Activated naive CD8-positive, alpha-beta T cell treated with anti-CD3 and anti-CD28 coated beads, Interleukin-2, amount 50 U/mL, for 24 hours (primary cell): ENCODE measurements at places on chromosomes 6 and 20.
A peak's percentile ranks its signal among the peaks of the same experiment; 100 is the strongest.

DNA sequence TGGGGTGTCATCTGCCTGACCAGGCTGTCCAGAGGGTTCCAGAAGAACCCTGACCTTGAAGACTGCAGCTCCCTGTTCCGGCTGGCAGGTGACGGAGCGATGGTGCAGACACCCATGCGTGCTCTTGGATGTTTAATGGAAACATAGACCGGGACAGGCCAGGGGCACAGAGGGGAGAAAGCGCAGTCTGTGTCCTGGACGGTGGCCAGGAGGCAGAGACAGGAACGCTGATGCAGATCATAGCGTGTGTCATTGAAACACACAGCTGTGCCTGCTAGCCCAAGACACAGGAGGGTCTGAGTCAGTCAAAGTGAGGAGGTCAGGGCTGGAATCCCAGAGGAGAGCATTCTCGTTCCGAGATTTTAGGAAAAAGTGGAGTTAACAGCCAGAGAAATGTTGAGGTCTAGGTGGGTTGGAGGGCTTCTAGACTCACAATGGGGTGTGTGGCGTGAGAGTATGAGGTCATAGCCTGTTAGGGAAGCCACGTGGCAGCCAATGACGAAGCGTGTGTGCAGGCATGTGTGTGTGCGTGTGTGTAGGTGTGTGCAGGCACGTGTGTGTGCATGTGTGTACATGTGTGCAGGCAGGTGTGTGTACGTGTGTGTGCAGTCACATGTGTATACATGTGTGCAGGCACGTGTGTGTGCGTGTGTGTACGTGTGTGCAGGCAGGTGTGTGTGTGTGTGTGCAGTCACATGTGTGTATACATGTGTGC, 167.0 kb downstream of the ERMARD start:
- no peak for DNase-seq

DNA sequence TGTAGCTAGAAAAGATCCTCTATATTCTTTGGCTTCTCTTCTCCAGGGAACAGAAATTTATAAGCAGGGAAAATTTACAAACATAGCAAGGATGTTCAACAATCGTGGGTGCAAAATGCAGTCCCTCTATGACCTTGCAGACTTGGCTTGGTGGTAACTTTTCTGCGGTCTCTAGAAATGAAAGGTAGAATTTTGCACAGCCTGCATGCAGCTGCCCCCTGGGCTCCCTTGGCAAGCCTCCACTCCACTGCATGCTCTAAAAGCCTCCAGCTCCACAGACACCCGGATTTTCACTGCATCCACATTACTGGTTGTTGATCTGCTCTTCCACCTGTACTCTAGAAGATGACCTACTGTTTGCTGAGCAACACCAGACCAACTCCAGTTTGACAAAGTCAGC, 236.5 kb upstream of the EYS start:
- DNase-seq, result no peak

DNA sequence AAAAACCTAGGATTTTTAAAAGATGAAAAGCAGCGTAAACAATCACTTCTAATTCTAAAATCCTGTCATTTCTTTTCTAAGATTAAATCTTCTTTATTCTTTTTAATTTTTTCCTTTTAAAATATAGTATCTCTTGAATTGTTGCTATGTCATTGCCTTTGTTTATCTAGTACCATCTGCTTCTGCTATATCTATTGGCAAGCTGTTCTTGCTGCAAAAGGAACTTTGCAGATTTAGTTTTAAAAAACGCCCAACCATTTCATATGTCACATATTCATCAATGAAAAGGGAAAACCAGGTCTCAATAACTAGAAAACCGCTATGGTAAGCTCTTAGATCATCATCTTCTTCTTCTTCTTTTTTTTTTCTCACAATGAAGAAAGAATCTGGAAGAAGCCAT, 11.5 kb upstream of the EEF1A1 start:
- no peak for DNase-seq

GRCh38 chr20:6058684-6059295, 4.9 kb upstream of the LRRN4 start:
- no peak for DNase-seq

GRCh38 chr6:124467366-124467765, 494.9 kb upstream of the RNF217 start:
- DNase-seq, result no peak

- no peak for DNase-seq
Measured at GRCh38 chr6:106279179-106279578, 46.4 kb downstream of the ATG5 start.

- DNase-seq, result no peak
Measured at GRCh38 chr6:111765763-111766162, 107.5 kb downstream of the FYN start.

GRCh38 chr20:62892348-62893304, 31.0 kb upstream of the TCFL5 start:
- DNase-seq, result no peak

DNA sequence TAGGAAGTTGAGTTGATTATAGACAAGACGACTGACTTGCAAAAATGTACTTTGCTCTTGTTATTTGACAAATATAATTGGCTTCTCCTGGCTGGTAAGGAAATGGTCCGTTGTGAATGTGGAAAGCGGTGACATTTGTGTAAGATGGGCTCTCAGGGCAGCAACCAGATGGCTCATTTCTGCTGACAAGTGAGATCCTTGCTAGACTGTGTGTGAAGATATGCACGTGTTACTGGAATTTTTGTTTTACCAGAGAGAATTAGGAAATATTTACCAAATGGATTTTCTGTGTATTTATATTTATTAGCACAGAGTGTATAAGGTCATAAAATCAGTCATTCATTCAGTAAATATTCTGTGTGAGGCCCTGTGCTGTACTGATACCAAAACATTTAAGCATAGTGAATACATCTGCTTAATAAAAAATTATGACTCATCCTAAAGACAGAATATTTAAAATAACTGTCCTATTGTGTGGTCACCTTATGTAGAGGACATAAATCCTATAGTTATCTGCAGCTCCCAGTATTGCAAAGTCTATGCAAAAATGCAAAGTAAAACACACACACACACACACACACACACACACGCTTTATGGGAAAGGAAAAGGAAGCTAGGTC, 109.9 kb upstream of the ASF1A start:
- no peak for DNase-seq

DNA sequence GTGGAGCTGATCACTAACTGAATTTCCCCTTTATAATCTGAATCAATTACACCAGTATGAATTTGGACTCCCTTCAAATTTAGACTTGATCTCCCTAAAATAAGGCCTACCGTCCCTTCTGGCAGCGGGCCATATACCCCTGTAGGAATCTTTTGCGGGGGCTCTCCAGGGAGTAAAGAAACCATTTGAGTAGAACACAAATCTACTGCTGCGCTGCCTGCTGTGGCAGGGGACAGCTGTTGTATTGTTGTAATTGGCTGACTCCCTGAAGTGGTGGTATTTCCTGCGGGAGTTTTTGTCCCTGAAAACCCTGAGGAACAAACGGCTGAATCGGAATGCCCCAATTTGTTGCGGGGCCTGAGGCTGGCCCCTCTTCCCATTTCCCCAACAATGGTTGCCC, 16.0 kb upstream of the PTCRA start:
- DNase-seq, result no peak

GRCh38 chr6:31187780-31188194, 17.3 kb upstream of the POU5F1 start:
- no peak for DNase-seq

DNA sequence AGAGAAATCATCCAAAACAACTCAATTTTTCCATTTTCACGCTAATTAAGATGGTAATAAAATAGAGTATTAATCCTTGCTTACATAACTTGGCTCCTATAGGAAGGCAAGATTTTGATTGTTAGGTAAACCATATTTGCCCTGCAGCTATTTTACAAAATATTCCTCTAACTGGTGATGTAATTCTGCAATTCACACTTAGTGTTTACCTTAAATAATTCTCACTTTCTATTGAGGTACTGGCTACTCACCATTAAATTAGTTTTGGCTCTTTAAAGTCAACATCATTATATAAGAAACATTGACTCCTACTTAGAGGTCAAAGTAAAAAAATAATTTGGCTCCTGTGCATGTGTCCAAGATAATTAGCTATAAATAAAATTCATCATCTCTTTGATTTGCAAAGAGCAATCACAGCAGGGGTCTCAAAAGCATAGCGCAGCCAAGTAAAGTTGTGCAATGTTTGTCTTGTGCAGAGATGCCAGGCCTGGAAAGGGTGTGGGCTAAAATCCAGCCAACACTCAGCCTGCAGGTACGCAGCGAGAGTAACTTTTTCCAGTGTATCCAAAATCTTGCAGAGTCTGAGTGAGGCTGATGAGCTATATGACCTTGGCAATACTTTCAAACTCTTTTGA, 501.2 kb downstream of the MMUT start:
- DNase-seq, result no peak

DNA sequence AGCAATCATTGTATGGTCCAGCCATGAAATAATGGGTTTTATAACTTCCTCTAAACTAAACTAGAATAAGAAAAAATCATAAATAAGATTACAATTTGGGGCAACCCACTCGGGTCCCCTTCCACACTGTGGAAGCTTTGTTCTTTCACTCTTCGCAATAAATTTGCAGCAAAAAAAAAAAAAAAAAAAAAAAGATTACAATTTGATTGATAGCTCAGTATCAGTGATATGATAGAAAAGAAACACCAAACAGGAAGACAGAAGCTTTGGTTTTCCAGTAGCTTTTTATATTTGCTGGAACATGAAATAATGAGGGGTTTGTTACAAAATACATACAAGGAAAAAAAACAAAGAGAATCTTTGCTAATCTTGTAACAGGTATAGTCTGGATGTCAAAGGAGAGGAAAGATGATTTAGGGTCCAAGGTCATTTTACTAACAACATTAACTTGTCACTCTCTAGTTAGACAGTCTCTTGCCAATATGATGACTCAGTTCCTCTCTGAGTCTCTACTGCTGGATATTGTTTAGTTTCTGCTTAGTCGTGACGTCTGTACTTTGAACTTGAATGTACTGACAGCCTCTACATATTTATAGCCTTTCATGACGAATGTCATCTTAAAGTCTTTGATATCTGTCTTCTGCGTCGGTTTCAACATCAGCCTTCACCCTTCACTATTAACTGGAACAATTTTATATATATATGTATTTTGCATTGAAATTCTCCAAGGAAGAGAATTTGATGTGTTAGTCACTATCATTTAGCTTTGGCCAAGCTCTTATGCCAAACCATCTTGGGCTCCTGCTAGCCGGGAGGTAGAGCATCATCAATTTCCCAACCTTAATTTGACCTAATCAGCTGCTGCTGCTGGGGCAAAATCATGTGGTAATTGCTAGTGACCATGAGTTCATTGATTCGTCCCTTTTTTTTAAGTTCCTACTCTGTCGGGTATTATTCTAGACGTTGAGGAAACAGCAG, 213.1 kb upstream of the STXBP5 start:
- DNase-seq, result no peak

DNA sequence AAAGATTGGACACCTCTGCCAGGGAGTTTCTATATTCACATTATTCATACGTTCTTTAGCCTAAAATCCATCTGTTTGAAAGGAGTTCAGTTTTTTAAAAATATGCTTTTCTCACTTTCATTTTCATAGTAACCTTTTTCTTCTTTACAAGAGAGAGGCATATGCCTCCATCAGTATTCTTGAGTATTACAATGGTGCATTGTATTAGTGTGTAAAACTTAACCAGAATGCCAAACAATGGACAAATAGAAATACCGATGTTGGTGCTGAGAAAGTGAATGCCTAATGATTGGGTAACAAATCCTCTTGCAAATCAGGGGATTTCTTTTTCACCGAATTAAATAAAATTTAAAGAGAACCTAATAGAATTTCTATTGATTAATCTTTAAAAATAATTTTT, 163.2 kb upstream of the LAMA2 start:
- DNase-seq, result no peak

- no peak for DNase-seq
Measured at GRCh38 chr20:48604426-48604825, 223.4 kb downstream of the PREX1 start.

GRCh38 chr6:147820520-147820919, 312.0 kb downstream of the SAMD5 start:
- no peak for DNase-seq

DNA sequence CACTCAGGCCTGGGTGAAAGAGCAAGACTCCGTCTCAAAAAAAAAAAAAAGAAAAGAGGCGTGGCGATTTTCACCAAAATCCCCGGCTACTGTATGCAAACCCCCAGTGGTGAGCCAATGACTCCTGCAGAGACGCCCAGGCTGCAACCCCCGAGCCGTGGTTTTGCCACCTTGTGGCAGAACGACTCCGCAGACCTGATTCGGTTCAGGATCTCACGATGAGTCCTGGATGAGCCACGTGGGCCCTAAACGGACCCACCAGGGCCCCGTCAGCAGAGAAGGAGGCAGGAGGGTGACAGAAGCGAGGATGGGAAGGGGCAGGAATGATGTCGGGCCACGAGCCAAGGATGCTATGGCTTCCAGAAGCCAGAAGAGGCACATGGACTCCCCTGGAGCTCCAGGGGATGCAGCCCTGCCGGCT, 42.5 kb downstream of the SLC2A4RG start:
- DNase-seq, result peak; percentile 43

- no peak for DNase-seq
Measured at GRCh38 chr20:59571151-59571550, 33.2 kb upstream of the PHACTR3 start.

GRCh38 chr6:108260126-108260808, 573 bp downstream of the SNX3 start:
- peak; percentile 26 for DNase-seq

DNA sequence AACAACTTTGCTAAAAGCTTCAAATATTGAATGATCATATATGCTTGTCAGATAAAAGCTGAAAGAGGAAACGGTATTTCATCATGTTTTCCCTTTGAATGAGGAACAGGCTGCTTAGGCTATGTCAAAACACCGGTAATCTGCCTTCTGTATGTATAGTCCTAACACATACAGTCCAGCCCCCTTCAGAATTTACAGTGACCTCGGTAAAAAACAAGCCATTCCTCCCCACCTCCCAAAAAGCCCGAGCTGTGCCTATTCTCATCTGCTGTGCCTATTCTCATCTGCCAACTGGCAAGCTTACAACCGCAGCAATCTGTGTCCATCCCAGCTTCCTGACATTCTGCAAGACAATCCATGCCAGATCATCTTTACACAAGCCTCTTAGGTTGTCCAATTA, 26.8 kb upstream of the UBE2J1 start:
- no peak for DNase-seq

- DNase-seq, result no peak
Measured at GRCh38 chr20:1333462-1334369, 4.8 kb upstream of the SDCBP2 start.

- no peak for DNase-seq
Measured at GRCh38 chr6:30557683-30557981, 537 bp downstream of the PRR3 start.
